ENCODE measurements at places on chromosomes 5 and 9. TPM values are rescaled to one million over a fixed set of nuclear protein-coding genes. Genes with fewer than 3 reads are reported as not detected.

EFNA5 gene
- total RNA-seq, result not detected

DMRTA1 gene
- 0.21 TPM for total RNA-seq

TTC33 gene
- 11.9 TPM for total RNA-seq

PCDHB12 gene
- not detected for total RNA-seq

SH3RF2 gene
- not detected for total RNA-seq

IFNA21 gene
- total RNA-seq, result not detected

SLC4A9 gene
- total RNA-seq, result not detected

MEIKIN gene
- 0.77 TPM for total RNA-seq

DNA sequence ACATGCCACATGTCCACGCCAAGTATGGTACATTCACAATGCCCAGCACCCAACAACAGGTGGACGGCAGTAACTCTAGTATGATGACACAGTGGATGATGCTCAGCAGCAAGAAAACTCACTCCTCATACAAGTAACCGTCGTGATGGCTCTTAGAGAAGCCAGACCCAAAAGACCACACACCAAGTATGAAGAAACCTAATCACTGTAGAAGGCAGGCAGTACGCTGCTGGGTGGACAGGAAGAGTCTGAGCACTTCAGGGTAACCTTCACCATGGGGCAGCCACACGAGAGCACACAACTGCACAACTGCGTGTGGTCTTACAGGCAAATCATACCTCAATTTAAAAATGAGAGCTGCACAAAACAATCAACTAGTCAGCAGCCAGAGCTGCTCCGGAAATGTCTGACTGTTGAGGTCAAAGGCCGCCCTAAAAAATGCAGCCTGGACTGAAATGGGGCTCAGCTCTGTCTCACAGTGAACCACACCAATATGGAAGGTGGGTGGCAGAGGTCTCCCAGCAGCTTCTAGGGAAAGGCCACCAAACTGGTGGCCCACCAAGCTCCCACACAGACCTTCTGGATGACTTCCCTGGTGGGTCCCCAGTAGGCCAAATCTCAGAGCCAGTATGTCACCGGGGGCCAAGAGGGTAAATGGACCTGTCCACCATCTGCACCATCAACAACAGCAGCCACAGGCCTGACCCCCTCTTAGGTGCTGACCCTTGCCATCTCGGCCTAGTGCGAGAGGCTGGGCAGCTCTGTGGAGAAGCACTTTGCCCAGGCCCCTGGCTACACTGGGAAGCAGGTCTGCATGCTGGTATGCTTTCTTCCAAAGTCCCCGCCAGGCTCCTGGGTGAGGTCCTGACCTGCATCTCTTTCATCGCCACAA is 17.8 kb downstream of the BICD2 start:
- no peak for DNase-seq

- DNase-seq, result no peak
These were observed 5.3 kb upstream of the NSMF start for GRCh38 chr9:137464291-137464999.

DNA sequence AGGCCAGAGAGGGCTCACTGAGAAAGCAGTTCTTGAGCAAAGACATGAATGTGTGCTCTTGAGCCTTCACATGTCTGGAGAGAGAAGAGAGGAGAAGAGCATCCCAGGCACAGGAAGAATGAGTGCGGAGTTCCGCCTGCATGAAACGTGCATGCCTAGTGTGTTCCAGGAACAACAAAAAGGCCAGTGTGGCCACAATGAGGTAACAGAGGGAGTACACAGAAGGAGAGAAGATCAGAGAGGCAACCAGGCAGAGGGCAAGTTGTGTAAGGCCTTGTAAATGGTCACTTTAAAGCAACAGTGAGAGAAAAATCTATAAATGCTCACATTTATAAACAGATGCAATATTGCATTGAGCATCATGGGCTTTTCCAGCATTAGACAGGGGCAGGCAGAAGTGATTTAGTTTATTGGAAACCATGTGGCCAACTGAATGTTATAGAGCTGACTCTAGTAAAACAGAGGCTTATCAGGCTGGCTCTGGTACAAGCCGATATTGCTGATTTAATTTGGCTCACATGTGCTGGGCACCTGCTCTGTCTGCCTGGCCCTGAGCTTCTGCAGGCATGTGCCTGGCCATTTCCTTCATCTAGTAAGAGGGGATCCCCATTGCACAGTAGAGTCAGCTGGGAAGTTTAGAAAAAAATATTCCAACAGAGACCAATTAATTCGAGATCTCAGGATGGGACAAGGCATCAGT is 185.3 kb downstream of the SAXO1 start:
- DNase-seq, result no peak

GRCh38 chr5:8560776-8561175 is 691.8 kb downstream of the MTRR start:
- no peak for DNase-seq

- no peak for DNase-seq
These were observed 41.3 kb upstream of the LPCAT1 start for GRCh38 chr5:1564824-1565736.

DNA sequence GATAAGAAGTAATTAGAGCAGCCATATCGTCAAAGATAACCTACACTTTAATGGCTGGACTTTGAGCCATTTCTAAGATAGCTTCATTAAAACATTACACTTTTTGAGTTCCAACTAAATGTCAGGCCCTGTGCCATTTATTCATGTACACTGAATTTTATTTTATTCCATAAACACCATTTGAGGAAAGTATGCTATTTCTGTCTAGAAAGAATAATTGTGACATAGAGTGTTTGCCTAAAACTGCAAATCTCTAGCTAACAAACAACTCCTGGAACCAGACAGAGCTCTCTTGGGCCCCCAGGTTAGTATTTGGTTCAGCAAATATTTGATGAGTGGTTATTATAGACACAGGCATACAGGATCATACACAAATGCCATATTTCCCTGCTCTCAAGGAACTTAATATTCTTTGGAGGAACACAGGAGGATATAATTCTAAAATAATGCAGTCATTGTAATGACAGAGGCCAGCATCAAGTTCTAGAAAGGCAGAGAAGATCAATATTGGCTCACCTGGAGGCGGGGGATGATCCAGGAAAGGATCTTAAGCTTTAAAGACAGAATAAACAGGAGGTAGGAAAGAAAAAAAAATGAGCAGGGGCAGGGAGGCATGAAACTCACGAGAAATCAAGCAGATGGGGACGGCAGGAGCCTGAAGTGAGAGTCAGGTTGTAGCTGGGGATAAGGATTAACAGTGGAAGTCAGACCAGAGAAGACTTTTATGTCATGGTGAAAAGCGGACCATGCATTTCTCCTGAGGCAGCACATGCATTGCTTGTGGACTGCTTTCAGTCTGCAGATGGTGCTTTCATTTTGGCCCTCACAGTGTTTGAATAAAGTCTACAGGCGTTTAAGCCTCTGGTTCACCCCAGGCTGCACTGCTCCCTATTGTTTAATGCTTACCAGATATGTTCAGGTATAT is 127.7 kb downstream of the GCNT1 start:
- DNase-seq, result no peak

GRCh38 chr5:31052937-31053658 is 140.4 kb upstream of the CDH6 start:
- no peak for DNase-seq

GRCh38 chr9:95202076-95202681 is 115.3 kb downstream of the FANCC start:
- DNase-seq, result no peak

DNA sequence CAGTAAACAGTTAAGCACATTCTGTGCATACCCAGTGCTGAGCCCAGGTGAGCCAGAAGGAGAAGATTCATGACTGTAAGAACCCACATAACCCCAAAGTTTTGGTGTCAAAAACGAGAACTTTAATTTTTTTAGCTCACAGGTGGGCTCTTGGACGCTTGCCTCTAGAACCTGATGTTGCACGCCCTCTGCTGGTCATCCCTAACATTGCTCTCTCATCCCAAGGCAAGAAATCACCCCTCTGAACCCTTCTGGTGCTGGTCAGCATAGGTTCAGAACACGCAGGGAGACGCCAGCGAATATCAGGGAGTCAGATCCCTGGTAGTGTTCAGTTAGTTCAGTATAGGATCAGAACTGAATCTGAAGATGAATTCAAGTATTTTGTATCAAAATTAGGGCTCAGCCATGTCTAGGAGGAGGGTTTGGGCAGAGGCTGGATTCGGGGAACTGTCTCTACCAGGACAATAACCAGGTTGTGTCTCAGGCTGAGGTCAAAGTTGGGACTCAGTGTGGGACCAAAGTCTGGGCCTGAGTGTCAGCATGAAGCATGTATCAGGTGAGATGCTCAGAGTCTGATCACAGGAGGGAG is 4.1 kb upstream of the DNAJB5 start:
- peak; percentile 22 for DNase-seq

- DNase-seq, result no peak
These were observed 190.3 kb upstream of the SEMA6A start for GRCh38 chr5:116764941-116765340.

GRCh38 chr5:387491-388265 is 55.3 kb upstream of the EXOC3 start:
- no peak for DNase-seq

GRCh38 chr5:147906326-147907095 is at the start of gene C5orf46:
C5orf46 (minus strand) TSS chr5:147906538; CDS start chr5:147906501, 37 bp downstream.
- no peak for DNase-seq

- DNase-seq, result no peak
These were observed 27.9 kb upstream of the GLDC start for GRCh38 chr9:6673326-6674025.

DNA sequence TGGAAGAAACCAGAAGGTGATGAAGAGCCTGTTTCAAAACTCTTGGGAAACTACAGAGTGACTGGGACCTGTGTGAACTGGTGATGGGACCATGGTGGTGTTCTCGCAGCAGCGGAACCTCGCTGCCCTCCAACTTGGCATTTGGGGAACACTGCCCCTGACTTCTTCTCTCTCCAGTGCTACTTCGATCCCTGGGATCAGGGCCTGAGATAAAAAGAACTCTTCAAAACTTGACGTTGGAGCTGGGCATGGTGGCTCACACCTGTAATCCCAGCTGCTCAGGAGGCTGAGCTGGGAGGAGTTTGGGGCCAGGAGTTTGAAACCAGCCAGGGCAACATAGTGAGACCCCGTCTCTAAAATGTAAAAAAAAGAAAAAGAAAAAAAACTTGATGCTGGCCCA is 18.1 kb downstream of the PITX1 start:
- DNase-seq, result no peak

- no peak for DNase-seq
These were observed 71.1 kb downstream of the EHMT1 start for GRCh38 chr9:137689745-137690529.

- DNase-seq, result no peak
These were observed 126.2 kb downstream of the BASP1 start for GRCh38 chr5:17343675-17344074.

GRCh38 chr5:139371482-139372435 is 11.3 kb downstream of the SLC23A1 start:
- no peak for DNase-seq

DNA sequence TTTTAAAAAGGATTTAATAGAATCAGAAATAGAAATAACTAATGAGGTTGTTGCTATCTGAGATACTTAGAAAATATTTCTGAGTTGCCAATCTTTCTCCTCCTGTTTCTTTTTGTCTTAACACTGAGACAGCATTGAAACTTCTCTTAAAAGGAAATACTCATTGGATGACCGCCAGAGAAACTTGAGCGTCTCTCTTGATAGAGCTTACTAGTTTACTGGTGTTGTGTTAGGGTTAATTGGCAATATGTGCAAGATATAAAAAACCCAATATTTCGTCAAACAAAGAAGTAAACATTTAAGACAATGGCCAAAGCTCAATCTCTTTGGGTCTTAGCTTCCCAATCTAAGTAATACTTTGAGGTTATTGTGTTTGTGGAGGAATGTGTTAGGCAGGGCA is 176.4 kb upstream of the CHD1 start:
- no peak for DNase-seq

- DNase-seq, result no peak
These were observed 8.2 kb downstream of the CEP120 start for GRCh38 chr5:123414974-123415373.

GRCh38 chr5:171093598-171093997 is 215.4 kb upstream of the TLX3 start:
- no peak for DNase-seq

DNA sequence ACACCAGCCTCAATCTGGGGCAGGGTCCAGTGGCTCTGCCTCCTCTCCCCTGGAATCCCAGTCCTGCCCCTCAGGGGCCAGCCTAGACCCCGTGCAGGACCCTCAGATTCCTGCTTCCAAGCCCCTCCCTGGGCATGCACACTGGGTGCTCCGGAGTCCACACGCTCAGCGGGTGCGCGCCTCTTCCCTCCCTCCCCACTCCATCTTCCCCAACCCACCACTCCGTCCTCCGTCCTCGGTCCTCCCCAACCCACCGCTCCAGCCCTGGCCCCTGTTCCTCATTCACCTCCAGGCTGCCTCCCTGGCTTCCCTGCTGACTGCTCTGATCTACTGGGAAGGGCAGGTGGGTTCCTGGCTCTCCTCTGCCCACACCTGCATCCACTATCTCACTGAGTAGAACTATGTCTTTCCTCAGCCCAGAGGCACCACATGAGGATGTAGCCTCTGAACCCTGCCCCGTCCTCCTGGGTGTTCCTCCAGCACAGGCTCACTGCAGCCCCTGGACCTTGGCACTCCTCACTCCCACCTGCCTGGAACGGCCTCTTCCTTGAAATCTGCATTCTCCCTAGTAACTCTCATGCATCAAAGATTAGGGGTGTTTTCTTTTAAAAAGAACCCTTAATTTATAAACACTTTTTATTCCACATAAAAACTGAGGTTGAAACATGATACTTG is 92.8 kb downstream of the CAMSAP1 start:
- no peak for DNase-seq

- no peak for DNase-seq
These were observed 279.6 kb upstream of the TMEM161B start for GRCh38 chr5:88548136-88548805.

GRCh38 chr9:121935739-121936138 is 157.4 kb downstream of the TTLL11 start:
- DNase-seq, result no peak

- no peak for DNase-seq
These were observed 6.8 kb downstream of the GFPT2 start for GRCh38 chr5:180346358-180346757.

DNA sequence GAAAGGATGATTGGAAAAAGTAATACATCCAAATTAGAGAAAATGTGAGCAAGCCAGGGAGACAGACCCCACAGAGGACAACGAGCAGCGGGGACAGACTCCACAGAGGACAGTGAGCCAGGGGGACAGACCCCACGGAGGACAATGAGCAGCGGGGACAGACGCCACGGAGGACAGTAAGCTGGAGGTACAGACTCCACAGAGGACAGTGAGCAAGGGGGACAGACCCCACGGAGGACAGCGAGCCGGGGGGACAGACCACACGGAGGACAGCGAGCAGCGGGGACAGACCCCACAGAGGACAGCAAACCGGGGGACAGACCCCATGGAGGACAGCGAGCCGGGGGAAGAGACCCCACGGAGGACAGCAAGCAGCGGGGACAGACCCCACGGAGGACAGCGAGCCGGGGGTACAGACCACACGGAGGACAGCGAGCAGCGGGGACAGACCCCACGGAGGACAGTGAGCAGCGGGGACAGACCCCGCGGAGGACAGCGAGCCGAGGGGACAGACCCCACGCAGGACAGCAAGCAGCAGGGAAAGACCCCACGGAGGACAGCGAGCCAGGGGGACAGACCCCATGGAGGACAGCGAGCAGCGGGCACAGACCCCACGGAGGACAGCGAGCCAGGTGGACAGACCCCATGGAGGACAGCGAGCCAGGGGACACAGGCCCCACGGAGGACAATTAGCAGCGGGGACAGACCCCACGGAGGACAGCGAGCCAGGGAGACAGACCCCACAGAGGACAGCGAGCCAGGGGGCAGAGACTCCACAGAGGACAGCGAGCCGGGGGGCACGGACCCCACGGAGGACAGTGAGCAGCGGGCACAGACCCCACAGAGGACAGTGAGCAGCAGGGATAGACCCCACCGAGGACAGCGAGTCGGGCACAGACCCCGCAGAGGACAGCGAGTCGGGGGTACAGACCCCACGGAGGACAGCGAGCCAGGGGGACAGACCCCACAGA is 1.9 kb upstream of the ZDHHC11 start:
- no peak for DNase-seq

Measured in T-helper 17 cell (primary cell).